T-helper 2 cell treated with Interferon-gamma antibody and Interleukin-4, amounts not matched to agents 5 μg/mL and 100 μg/mL, for 36 hours (primary cell): ENCODE measurements at places on chromosomes 12 and 14.

DNA sequence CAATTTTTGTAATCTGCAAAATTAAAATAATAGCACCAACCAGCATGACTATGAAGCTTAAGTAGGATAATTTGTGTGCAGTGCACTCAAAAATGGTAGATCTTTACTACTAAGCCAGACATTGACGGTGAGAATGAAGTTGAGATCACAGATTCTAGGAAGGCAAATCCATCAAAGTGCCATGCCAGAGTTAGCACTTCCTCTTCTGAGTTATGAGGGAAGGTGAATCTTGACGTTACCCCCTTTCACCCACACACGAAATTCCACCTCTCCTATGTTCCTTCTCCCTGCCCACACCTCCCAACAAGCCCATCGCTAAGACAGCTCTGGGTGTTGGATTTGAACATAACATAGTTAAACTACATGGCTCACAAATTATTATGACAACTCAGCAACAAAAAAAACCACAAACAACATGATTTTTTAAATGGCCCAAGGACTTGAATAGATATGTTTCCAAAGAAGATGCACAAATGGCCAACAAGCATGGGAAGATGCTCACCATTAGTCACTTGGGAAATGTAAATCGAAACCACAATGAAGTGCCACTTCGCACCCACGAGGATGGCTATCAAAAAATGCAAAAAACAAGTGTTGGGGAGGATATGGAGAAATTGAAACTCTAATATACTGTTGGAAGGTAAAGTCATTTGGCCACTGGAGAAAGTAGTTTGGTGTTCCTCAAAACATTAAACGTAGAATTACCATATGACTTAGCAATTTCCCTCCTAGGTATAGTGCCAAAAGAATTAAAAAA is 119.3 kb upstream of the RAP1B start:
- DNase-seq, result no peak

GRCh38 chr12:105352940-105353635 is 22.6 kb downstream of the C12orf75 start:
- DNase-seq, result no peak

- no peak for DNase-seq
These were observed 10.7 kb downstream of the FGF6 start for GRCh38 chr12:4434706-4435425.

DNA sequence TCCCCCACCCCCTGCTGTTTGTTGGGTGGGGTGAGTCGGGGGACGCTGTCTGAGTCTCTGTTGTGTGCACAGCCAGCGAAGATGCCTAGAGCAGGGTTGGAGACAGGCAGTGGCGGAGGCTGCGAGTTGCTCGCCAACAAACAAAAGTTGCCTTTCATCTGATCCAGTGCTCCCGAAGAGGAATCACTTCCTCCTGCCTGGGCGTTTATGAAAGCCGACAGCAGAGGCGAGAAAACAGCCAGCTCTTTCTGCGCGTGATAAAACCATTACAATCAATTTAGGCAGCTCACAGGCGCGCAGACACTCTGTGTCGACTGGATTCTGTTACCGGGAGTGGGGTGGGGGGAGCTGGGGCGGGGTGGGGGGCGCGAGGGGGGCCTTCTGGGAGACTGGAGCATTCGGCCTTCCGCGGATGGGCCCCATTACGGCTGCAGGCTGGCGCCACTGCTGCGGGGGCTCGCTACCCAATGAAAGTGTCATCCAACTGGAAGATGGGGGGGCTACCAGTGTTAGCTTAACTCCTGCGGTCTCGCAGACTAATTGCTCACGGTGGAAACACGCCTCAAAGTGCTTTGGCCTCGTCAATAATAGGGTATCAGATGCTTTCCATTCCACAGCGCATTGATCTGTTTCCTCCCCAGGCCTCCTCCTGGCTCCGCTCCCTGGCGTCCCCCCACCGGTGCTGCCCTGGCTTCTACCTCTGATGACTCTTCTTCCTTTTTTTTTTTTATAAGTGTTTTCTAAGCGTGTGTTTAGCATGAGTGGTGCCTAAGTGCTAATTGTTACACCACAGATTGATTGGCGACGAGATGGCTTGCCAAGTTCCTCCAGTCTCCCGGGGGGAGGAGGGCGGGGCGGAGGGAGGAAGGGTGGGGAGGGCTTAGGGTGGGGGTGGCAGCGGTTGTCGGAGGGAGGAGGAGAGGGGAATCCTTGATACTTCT is 678.4 kb downstream of the MED13L start:
- DNase-seq, result no peak

DNA sequence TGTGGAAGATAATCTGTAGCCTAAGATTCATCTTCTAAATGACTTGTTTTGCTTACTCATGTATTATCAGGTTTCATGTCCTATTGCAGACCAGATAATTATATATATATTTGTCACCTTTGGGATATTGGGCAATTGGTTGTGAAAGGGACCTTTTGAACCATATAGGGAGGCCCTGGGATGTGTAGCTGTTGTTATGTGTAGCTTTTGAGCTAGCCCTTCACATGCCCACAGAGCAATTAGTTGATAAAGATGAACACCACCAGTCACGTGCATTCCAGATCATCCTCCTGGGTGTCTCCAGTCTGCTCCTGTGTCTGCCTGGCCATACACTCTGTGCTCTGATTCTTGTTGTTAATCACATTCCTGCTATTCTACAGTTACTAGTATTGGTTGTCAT is 431.2 kb upstream of the FBXO33 start:
- DNase-seq, result no peak

GRCh38 chr14:73249108-73249507 is 11.8 kb downstream of the PAPLN start:
- DNase-seq, result no peak

GRCh38 chr14:71549421-71550050 is 382.7 kb upstream of the RGS6 start:
- no peak for DNase-seq

GRCh38 chr14:68596211-68596610 is 196.7 kb downstream of the ZFP36L1 start:
- no peak for DNase-seq

GRCh38 chr12:58356794-58357193 is 415.4 kb downstream of the ATP23 start:
- DNase-seq, result no peak

GRCh38 chr12:57511588-57512325 is 8.6 kb downstream of the DDIT3 start:
- DNase-seq, result no peak

DNA sequence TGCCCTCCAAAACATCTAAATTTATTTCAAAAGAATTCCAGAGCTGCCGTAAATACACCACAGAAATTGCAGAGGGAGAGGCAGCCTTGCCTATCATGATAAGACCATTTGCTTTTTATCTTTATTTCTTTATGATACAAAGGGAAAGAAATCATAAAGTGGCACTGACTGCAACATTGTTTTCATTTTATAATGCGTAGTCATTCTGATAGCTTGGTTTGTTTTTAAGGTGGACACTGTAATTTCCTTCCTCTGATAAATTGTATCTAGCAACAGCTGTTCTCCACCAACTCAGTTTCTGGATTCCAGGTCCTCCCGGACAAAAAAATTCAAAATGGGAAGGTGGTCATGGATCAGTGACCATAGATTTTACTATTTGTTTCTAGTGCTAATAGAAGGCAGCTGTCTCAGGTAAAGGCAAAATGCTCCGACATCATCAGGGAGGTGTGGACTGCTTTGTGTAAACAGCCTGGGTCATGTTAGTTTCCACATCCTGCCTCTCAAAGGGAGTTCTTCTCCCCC is 623 bp upstream of the TSPAN8 start:
- no peak for DNase-seq

DNA sequence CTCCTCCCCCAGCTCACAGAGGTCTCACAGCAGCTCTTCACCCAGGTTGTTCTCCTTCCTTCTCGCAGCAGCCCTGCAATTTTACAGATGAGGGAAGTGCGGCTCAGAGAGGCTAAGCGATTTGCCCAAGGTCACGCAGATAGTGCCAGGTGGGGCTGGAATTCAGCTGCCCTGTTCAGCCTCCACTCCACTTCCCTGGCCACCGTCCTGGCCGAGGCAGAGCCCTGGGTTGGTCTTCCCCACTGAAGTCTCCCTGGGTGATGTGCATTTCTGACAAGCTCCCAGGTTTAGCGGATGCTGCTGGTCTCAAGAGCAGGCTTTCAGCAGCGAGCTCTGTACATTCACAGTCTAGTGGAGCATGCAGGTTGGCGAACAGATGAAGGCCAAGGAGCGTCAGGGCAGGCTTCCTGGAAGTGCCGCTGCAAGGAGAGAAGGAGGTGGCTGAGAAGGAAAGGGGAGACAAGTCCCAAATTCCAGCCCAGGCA is 28.9 kb upstream of the EML1 start:
- DNase-seq, result no peak

- DNase-seq, result no peak
These were observed 132.6 kb downstream of the BMP4 start for GRCh38 chr14:53824061-53824460.

DNA sequence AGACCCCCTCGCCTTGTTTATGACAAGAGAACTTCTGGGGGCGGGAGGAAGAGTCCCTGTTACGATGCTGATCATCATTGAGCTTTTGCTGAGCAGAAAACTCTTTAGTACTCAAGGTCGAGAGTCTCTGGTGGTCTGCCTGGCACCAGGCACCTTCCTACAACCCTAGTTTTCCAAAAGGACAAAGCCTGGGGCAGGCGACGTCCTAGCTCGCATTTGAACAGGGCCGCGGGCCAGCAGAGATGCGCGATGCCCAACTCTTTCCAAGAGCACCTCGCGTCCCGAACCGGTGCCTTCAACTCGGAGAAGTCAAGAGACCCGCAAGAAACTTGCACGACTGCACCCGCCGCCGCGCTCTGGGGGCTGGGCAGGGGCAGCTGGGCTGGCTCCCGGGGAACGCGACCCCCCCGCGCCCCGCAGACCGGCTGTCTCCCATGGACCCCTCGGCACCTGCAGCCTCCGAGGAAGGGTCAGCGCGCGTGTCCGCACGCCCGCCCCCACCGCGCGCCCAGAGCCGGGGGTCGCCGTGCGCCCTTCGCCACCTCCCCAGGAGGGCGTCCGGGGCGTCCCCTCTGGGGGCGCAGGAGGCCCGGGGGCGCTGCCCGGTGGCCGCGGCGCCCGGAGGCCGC is 377 bp upstream of the BCL7A start:
- no peak for DNase-seq

DNA sequence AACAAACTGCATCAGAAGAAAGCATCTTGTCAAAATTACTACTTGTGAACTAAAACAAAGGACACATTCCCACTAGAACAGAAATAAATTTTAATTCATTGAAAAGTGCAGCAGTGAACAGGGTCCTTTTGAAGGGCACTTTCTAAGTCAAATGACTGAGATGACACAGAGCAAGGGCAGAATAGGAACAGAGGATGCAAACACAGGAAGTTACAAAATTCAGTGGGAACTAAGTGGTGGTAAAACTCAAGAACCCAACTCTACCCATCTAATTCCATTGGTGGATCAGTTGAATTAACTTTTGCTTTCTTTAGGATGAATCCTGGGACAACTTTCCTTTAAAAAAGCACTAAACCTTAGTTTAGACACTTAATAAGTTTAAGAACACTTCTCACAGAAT is 45.8 kb downstream of the GNS start:
- no peak for DNase-seq

- DNase-seq, result no peak
These were observed 28.3 kb downstream of the DDHD1 start for GRCh38 chr14:53124786-53125185.

DNA sequence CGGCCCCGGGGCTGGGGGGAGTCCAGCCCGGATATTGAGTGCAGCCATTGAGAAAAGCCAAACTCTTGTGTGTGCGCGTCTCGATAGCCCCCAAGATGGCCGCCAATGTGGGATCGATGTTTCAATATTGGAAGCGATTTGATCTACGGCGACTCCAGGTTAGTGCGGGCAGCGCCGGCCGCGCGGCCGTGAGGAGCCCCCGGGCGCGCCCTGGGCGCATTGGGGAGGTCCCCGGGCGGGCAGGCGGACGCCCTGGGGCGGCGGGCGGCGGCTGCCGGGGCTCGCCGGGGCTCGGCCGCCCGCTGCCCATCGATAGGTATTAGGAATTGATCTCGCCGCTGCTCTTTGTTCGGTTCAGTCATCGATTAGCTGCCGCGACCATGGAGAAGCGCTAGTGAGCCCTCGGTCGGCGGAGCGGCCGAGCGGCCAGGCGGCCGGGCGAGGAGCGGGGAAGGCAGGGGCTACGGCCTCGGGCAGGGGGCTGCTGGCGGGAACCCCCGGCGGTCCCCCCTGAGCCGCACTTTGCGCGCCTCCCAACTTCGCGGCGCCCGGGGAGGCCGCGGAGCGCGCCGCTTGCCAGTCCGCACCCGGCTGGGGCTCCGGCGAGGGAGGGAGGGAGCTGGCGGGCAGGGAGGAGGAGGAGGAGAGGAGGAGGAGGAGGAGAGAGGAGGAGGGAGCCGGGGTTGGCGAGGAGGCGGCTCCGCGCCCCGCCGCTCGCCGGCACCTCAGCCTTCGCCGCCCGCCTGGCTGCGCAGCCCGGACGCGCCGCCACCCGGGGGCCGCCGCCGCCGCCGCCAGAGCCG is 113.9 kb upstream of the MYL2 start:
- no peak for DNase-seq

DNA sequence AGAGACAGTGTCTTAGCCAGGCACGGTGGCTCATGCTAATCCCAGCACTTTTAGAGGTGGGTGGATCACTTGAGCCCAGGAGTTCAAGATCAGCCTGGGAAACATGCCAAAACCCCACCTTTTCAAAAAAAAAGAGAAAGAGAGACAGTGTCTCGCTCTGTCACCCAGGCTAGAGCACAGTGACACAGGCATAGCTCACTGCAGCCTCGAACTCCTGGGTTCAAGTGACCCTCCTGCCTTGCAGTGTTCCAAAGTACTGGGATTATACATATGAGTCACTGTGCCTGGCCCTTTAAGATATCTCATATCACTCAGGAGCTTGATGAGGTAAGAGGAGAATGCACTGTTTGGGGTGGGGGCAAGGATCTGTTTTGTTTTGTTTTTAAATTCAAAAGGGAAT is 48.1 kb upstream of the LTBP2 start:
- no peak for DNase-seq

- DNase-seq, result peak; percentile 35
These were observed at the start of gene RAB15 for GRCh38 chr14:64971943-64972791. Gene RAB15 (minus strand): TSS chr14:64972336. CDS start chr14:64972076, 260 bp downstream.

GRCh38 chr14:31435276-31435675 is 14.9 kb upstream of the HEATR5A start:
- DNase-seq, result no peak
